Activated CD4-positive, alpha-beta T cell treated with anti-CD3 and anti-CD28 coated beads, Interleukin-2, Interleukin-4, amounts not matched to agents 100 ng/mL and 50 ng/mL, durations not matched to agents 16 hours and 8 hours (primary cell): ENCODE measurements at places on chromosomes 1 and 21.
A peak's percentile ranks its signal among the peaks of the same experiment; 100 is the strongest.

GRCh38 chr1:20124456-20125057 lies 5.2 kb upstream of the PLA2G2D start:
- DNase-seq: peak; percentile 31

DNA sequence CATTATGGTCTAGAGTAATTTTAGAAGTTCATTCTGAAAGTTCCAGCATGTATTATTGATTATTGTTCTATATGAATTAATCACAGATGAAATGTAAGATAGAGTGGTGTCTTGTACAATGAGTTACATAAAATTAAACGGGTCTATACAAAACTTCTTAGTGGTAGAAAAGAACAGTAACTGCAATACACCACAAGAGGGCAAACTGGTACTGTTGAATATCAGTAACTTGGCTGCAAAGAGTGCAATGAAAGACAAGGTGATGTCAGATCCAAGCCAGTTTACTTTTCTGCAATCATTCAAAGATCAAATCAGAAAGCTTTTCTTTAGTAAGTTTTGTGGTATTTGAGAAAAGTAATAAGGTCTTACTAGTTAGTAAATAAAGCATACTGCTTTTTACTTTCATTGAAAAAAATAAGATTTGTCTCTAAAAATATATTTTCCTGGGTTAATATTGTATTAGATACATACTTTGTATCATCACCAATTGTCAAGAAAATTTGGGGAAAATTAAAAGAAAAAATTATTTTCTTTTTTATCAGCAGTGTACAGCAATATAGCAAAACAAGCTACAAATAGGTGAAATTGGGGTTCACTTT lies 66.4 kb upstream of the BTG3 start:
- peak; percentile 74 for DNase-seq

DNA sequence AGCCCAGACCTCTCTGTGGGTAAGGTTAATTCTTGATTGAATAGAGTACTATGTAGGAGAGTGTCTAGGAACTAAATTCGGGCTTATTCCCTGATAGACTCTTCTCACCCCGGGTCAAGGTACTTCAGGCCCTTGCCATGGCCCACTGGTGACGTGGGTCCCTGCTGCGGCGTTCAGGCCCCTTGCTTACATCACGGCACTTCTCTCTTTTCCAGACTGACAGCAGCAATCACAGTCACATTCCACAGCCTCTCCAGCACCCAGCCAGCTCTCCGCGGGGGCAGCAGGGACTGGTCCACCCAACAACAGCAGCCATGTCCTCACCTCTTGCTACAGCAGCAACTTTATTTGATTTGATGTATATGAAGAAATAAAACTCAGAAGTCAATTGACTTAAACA lies 401.2 kb upstream of the VAMP3 start:
- DNase-seq: no peak

- DNase-seq: peak; percentile 42
These were observed 7.1 kb downstream of the NBL1 start for GRCh38 chr1:19651141-19651737.

- no peak for DNase-seq
These were observed 73.2 kb downstream of the AK5 start for GRCh38 chr1:77355010-77355409.

DNA sequence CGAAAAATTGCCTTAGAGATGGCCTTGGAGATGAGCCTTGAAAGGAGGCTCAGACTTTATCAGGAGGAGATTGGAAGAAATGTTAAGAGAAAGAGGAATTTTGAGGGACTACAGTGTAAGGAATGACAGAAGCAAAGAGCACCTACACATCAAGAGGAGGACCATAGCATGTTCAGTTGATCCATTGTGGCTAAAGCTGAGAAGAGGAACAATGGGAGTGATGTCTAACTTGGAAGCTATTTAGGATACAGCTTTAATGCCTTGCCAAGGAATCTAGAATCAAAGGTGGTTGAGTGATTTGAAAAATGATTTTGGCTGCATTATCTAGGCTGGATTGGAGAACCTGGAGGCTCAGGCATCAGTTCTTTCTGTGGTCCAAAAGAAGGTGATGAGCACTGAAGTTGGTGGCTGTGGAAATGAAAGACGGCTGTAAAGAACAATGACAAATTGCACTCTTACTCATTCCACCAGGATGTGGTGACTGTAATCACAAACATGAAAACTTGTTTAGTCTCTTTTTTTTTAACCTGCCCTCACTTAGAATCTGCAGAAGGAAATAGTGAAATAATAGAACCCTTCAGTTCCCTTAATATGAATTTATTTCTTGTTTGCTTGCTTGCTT lies 11.3 kb downstream of the FAM20B start:
- DNase-seq: peak; percentile 76

DNA sequence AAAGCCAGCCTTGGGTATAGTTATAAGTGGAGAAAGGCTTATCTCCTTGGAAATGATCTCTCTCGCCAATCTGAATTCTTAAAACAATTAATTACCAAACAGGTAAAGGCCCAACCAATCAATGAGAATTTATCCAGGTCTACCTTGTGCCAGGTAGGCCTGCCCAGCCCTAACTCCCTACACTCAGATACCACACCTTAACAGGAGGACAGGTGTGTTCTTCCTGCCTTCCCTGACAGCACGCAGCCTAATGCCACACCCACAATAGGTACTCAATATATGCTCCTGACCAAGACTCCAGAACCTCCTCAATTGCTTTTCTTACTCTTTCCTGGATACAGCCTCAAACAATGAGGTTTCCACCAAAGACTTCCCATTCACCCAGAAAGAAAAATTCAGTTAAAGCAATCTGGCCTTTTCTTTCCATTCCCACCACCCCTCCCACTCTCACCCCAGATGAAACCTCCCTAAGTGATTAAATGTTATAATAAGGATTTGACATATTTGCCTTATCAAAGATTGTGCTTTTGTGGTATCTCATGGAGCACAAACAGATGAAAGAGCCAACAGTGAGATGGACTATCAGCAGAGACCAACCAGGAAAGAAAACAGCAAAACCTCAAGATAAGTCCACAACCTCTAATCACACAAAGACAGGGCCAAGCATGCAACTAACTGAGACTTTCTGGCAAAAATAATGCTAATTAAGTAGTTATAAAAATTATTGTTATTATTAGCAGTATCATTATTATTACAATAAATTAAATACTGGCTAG lies 25.6 kb downstream of the TRABD2B start:
- no peak for DNase-seq

DNA sequence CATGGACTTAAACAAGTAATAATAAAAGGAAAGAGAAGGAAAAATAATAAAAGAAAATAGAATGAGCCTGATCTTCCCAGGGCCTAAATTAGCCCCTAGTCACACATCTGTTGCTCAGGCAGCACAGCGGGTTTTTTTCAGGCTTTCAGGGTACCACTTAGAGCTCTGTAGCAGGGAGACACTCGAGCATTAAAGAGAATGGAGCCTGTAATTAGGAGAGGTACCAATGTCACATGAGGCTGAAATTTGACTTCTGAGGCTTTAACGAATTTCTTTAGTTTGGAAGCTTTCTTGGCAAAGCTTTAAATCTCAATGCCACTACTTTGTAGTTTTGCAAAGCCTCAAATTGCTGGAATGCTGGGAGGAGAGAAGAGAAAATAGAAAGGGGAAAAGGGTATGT lies 116.3 kb downstream of the AK5 start:
- no peak for DNase-seq

- DNase-seq: no peak
These were observed 5.1 kb upstream of the NT5C1A start for GRCh38 chr1:39676948-39677548.

GRCh38 chr1:192943108-192943507 lies 116.1 kb downstream of the UCHL5 start:
- no peak for DNase-seq

- no peak for DNase-seq
These were observed 1.1 kb upstream of the SLC45A3 start for GRCh38 chr1:205681364-205681763.

DNA sequence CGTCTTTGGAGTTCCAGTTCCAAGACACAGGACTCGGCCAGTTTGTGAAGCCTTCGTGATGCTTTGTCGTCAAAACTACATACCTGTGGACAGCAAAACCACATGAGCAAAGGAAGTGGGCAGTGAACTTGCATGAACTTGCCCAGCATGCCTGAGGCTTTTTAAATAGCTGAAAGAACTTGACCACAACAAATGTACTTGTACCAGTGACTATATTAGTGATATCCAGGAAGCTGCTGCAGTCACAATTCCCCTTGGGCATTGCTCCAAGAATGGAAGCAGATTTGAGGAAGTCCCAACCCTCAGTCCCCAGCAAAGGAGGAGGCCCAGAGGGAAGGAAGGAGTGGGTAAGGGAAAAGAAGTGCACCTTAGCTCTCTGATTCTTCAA lies 2.6 kb downstream of the FUCA1 start:
- no peak for DNase-seq

DNA sequence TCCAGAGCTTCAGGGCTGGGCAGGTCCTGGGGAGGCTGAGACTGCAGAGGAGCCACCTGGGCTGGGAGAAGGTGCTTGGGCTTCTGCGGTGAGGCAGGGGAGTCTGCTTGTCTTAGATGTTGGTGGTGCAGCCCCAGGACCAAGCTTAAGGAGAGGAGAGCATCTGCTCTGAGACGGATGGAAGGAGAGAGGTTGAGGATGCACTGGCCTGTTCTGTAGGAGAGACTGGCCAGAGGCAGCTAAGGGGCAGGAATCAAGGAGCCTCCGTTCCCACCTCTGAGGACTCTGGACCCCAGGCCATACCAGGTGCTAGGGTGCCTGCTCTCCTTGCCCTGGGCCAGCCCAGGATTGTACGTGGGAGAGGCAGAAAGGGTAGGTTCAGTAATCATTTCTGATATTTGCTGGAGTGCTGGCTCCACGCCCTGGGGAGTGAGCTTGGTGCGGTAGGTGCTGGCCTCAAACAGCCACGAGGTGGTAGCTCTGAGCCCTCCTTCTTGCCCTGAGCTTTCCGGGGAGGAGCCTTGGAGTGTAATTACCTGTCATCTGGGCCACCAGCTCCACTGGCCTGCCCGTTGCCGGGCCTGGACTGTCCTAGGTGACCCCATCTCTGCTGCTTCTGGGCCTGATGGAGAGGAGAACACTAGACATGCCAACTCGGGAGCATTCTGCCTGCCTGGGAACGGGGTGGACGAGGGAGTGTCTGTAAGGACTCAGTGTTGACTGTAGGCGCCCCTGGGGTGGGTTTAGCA lies 9.3 kb downstream of the MYBPH start:
- peak; percentile 6 for DNase-seq

DNA sequence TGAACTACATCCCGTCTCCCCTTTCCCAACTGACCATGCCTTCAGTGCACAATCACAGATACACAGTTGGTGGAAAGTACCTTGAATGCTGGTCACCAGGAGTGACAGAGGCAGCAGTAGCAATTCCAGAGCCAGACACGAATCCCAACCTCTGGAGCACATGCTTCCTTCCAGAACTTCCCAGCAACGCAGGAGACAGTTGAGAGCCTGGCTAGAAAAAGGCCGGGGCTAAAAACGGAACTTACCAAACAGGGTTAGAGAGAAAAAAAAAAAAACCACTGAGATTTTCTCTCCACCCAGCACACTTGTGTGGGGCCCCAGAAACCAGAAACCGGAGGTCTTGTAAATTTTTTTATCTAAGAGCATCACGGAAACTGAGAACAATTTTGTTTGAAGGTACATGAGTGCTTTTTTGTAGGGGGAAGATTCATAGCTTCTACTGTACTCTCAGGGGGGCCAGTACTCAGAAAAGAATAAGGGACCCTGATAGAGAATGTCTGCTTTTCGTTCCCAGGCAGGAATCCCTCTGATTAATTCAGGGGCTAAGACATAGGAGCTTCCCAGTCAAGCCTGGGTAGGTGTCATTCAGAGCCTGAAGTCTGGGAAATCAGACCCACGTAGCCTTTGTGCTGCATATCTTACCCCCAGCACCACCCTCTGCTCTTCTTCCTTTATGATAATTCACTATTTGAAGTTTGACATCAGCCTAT lies at the start of gene CD48:
CD48 (minus strand) TSS at position 221 of the 710 bp plus-strand sequence; CDS start at position 162, 59 bp downstream.
- DNase-seq: peak; percentile 80

GRCh38 chr1:108071601-108072000 lies 106.6 kb upstream of the VAV3 start:
- no peak for DNase-seq

- no peak for DNase-seq
These were observed 19.8 kb downstream of the NLRP3 start for GRCh38 chr1:247435759-247436147.

- DNase-seq: no peak
These were observed 38.1 kb upstream of the C1orf105 start for GRCh38 chr1:172382406-172382805.

DNA sequence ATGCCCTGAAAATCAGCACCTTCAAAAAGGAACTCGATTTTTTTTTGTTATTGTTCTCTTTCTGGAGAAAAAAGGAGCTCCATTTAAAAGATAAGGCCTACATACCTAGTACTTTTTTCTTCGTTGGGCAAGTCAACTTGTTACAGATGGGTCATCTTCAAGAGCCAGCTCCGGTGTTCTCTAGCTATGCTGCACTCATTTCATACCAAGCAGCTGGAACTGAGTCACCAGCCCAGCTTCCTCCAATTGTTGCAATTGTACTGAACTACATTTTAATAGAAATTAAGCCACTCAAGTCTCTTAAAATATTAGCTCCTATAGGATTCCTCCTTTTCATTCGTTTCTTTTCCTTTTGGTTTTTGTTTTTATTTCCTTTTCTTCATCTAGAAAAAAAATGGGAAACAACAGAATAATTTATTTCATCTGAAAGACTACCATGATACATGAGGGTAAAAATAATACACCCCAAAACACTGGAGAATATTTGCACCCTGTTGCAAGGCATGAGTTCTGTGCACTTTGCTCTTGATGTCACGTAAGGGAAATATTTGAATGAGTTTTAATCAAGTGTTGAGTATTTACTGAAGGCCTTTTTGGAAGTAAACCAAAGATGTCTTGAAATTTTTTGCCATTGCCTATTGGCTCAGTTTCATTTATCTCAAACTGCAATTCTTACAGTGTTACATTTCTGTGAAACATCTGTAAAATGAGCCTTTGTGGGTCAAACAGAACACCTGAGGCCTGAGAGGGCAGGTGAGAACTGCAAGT lies 60.5 kb downstream of the CLIC4 start:
- no peak for DNase-seq

- no peak for DNase-seq
These were observed 36.1 kb upstream of the IVNS1ABP start for GRCh38 chr1:185353124-185353523.

GRCh38 chr1:81505831-81506230 lies 294.9 kb upstream of the ADGRL2 start:
- DNase-seq: no peak

DNA sequence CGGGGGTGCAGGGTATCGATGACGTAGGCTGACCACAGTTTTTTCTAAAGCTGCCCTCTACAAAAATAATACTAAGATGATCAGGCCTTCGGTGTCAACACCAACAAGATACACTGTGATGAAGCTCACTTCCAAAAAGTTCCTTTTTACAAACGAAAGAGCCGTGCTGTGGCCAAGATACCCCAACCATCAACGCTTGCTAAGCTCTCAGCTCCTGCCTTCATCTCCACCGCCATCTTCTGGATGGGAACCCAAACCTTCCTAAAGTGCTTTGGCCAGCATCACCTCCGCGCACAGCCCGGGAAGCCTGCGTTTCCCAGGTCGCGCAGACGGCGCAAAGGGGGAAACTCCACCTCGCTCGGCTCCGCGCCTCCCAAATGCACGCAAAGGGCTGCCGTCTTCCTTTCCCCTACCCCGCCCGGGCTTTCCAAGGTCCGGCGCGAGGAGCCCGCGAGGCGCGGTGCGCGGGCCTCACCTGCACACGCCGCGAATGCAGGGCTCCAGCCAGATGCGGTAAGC lies 541 bp downstream of the USP48 start:
- DNase-seq: peak; percentile 54

- DNase-seq: no peak
These were observed 4.6 kb downstream of the PGLYRP4 start for GRCh38 chr1:153343811-153344717.

GRCh38 chr1:214372092-214372491 lies 91.1 kb downstream of the SMYD2 start:
- no peak for DNase-seq
